ENCODE measurements at places on chromosomes 5 and 9.
A peak's percentile ranks its signal among the peaks of the same experiment; 100 is the strongest.

DNA sequence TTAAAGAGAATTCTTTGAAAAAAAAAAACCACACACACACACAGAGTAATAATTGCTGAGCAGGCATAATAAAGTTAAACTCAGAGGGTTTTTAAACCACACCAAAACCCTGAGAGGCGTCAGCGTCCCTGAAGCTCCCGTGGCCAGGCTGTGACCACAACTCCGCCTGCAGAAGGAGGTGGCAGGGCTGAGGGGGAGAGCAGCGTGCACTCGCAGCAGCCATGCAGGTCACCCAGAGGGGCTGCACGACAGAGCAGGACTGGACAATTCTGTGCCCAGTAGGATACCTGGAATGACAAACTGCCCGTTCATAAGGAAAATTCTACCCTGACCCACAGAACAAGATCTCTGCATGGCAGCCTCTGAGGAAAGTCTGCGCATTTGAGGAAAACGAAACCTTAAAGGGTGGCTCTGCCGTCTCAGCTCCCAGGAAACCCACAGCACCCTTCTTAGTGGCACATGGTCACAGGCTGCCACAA, 44.0 kb downstream of the ROR2 start:
- DNase-seq, result peak; percentile 86

GRCh38 chr5:116695681-116696080, 121.1 kb upstream of the SEMA6A start:
- no peak for DNase-seq

DNA sequence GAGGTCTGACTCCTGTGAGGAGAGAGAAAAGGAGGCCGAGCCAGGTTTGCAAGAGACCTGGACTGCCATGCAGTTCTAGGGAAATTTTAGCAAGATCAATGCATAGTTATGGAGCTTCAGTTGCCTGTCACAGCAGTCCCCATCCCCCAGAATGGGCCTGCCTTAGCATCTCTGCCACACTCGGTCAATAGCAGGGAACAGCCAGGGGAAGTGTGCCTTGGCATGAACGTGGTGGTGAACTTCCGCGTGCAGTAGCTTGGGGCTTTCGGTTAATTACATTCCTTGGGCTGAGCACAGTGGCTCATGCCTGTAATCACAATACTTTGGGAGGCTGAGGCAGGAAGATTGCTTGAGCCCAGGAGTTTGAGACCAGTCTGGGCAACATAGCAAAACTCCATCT, 157.8 kb downstream of the TLE1 start:
- DNase-seq, result no peak

DNA sequence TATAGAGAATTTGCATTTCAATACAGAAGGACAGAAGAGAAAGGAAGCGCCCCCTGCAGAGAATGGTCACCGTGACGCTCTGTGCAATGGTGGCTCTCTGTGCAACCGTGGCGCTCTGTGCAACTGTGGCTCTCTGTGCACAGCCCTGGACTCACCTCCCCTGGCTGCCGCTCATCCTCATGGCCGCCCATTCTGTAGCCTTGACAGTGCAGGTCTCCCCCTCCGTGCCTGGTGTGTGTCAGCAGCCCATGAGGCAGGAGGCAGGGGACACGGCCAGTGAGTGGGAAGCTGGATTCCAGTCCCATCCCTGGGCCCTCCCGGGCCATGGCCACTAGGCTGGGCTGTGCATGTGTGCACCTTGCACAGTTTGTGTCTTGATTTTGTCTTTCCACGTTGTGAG, 12.0 kb downstream of the EXOC3 start:
- DNase-seq, result no peak

GRCh38 chr5:32542216-32543059, 42.9 kb upstream of the SUB1 start:
- DNase-seq, result peak; percentile 92

DNA sequence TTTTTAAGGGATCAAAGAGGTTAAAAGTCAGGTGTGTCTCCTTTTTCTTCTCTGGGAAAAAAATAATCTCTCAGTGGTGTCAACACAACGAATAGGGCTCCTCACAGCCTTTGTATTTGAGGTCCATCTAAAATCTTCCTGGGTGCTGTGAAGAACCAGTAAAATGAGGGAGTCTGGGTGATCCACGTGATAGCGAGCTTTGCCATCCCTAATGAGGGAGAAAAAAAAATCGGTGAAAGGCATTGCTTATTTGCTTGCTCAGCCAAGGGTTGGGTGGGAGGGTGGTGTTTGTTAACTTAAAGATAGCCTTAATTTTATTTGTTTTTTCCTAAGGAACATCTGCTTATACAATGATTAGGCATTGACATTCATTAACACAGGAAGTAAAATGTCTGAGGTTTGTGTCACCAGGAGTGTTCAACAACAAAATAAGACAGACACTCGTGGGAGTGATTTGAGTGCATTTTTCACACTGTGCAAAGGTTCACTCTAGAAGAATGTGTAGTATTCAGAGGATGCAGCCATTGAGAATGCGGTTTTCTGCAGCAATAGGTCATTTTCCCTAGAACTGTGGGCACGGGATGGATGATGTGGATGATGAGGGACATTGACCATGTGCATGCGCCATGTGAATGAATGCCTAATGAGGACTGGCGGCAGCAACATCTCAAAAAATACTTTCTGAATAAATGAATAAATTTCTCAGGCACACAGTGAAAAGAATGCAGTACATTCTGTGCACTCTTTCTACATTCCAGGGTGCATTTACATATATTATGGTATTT, 369.5 kb downstream of the NTRK2 start:
- no peak for DNase-seq
